ENCODE measurements at places on chromosomes 7 and 10. TPM values are rescaled to one million over a fixed set of nuclear protein-coding genes. Genes with fewer than 3 reads are reported as not detected.

- peak; percentile 44 for DNase-seq
Observed at GRCh38 chr7:44150966-44151941, 10.1 kb upstream of the MYL7 start.

Gene MUC12
- total RNA-seq = 0.18 TPM

Gene EPHA1
- 1.6 TPM for total RNA-seq

Gene HABP2
- not detected for total RNA-seq

- DNase-seq = no peak
Observed at GRCh38 chr10:17504547-17505245, 50.3 kb upstream of the ST8SIA6 start.

GRCh38 chr7:95004618-95005247 is 97.3 kb downstream of the PPP1R9A start:
- DNase-seq = peak; percentile 12
